ENCODE measurements at places on chromosomes 11 and 22. TPM values are rescaled to one million over a fixed set of nuclear protein-coding genes. Genes with fewer than 3 reads are reported as not detected.

GRCh38 chr11:11845551-11845950, 3.8 kb downstream of the USP47 start:
- no peak for DNase-seq

DNA sequence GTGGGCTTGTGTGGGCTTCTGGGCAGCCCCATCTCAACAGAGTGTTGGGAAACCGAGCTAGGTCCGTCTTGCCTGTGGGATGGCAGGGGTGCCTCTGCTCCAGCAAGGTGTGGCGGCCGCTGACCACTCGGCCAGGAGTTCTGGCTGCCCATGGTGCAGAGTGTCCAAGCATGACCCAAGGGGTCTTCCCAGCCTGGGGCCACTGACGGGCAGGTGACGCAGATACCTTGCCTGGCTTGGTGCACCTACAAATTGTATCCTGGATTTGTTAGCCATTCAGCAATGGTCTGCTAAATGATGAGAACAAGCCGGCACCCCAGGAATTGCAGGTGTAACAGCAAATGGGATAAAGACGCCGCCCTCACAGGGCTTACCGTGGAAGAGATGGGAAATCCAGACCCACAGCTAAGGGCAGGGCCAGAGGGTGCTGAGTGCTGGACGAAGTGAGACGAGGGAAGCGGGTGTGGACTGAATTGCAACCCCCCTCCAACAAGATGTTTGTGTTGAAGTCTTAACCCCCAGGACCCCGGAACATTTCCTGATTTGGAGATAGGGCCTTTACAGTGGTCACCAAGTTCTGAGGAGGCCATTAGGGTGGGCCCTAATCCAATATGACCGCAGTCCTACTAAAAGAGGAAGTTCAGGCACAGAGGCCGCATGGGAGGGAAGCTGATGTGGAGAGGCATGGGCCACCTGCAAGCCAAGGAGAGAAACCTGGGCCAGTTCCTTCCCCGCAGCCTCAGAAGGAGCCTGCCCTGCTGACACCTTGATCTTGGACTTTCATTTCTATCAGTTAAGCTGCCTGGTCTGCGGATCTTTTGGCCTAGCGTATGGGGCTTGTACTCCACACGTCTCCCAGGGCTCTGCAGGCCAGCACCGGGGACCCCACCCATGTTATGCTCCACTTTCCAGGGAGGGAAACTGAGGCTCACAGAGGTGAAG, 45.2 kb upstream of the LINC01488 start:
- no peak for DNase-seq

DNA sequence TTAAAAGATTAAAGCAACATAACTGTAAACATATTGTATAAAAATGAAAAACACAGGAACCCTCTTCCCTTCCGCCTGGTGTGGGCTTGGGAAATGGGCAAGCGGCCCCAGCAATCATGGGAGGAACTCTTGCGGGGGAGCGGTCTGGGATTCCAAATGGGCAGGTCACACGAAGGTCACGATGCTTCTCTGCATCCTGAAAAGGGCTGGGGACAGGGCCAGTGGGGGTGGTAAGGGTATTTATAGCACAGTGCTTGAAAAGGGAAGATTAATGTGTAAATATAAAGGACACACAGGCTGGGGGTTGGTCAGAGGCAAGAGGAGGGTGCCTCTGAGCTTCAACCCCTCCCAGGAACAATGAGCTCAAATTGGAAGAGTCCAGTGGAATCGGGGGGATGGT, 46.9 kb upstream of the OR4B1 start:
- no peak for DNase-seq

- no peak for DNase-seq
Measured at GRCh38 chr11:61976420-61976800, 9.0 kb upstream of the FTH1 start.

Gene GGT5
- total RNA-seq: 0.81 TPM

Gene TMEM45B
- 0.16 TPM for total RNA-seq

- DNase-seq: no peak
Measured at GRCh38 chr11:133239575-133239974, 292.7 kb downstream of the OPCML start.

Gene DCHS1
- total RNA-seq: 0.45 TPM

Gene SLC37A2
- 0.71 TPM for total RNA-seq

Gene OR5M8
- not detected for total RNA-seq

Gene DNAJB7
- total RNA-seq: not detected

DNA sequence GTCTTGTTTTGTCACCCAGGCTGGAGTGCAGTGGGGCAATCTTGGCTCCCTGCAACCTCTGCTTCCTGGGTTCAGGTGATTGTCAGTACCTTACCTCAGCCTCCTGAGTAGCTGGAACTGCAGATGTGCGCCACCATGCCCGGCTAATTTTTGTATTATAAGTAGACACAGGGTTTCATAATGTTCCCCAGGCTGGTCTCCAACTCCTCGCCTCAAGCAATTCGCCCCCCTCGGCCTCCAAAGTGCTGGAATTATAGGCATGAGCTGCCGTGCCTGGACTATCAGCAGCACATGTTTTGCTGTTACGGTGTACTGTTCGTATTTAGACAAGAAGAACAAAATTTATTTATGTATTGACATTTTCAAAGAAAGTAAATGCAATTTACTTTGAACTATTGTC, 34.8 kb downstream of the RAB39A start:
- DNase-seq: no peak

Gene NCR3LG1
- 31.5 TPM for total RNA-seq

All from K562 (cell line).